Mucosa of gallbladder (tissue), 1 donor: ENCODE measurements at places on chromosomes 2 and 18. TPM values are rescaled to one million over a fixed set of nuclear protein-coding genes. Genes with fewer than 3 reads are reported as not detected.

The TBR1 gene
- total RNA-seq, result not detected

The SERPINB4 gene
- total RNA-seq, result not detected

GRCh38 chr2:8676921-8677645 lies 4.8 kb upstream of the ID2 start:
- DNase-seq, result no peak

DNA sequence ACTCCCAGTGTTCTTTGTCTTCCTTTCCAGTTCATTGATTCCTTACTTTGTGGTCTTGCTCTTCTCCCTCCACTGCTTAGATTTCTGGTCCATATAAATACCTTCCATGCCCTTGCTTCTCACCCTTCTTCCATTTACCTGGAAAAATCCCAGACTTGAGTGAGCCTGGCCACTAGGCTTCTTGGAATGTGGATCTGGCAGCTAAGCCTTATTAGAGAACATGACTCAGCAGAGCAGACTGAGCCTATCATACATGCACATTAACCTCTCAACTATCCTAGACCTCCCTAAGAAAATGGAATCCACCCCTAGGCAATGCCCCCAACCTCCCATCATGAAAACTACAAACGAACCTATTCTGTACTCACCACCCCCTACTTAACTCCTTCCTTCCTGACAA lies 127.7 kb downstream of the RHBDD1 start:
- DNase-seq, result no peak

DNA sequence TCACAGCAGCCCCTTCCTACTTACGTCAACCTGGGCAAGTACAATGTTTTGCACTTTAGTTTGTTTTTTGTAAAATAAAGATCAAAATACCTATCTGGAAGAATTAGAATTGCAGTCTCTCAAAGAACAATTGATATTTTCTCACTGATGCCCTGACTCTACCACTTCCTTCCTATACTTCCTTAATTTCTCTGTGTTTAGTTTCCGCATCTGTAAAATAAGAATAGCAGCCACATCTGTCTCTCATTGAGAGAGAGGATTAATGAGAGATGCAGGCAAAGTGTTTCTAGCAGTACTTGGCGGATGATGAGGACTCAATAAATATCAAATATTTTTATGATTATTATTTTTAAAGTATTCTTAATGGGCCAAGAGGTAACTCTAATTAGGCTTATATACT lies 122.6 kb upstream of the PIEZO2 start:
- no peak for DNase-seq
